ENCODE measurements at places on chromosomes 2 and 18. TPM values are rescaled to one million over a fixed set of nuclear protein-coding genes. Genes with fewer than 3 reads are reported as not detected.
A peak's percentile ranks its signal among the peaks of the same experiment; 100 is the strongest.

DNA sequence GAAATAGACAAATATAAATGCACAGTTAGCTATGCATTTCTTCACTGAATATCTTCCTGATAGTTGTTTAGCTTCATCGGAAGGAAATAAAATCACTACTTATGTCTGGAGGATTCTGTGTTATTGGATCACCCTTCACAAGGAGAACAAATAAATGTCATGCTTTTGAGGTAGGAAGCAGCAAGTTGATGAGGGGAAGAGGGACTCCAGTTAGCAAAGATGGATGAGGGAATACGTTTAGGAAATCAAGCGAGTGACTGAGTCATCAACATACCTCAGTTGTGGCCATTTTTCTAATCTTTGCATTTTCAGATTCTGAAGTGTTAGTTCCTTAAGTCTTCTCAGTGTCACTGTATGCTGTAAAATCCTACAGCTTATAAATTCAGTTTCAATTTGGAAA lies 456.2 kb downstream of the EPHA4 start:
- DNase-seq = no peak

DNA sequence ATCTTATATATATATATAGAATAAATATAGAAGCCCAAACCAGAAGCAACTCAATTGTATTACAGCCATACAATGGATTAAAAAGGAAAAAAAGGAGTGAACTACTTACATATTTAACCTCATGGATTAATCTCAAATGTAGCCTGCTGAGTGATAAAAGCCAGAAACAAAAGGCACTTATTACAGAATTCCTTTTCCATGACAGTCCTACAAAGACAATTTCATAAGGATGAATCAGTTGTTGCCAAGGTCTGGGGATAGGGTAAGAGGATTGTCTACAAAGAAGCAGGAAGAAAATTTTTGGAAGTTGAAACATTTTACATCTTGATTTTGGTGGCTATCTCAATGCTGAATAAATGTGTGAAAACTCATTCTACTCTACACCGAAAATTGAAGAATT lies 103.9 kb upstream of the DCC start:
- DNase-seq = no peak

DNA sequence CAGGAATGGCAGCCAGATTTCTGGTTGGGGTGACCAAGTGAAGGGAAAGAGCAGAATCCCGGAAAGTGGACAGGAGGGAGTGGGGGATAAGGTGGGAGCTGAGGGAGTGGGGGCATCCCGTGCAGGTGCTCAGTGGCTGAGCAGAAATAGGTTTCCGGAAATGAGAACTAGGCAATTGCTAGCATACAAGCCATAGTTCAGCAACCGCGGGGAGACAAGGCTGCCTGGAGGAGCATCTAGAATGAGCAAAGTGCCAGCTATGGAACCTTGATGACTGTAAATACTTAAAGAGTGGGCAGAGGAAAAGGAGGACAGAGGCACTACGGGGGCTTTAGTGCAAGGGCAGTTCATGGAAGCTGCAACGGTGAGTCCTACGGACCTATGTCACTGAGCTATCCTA lies 220.2 kb downstream of the BCL11A start:
- DNase-seq = no peak

DNA sequence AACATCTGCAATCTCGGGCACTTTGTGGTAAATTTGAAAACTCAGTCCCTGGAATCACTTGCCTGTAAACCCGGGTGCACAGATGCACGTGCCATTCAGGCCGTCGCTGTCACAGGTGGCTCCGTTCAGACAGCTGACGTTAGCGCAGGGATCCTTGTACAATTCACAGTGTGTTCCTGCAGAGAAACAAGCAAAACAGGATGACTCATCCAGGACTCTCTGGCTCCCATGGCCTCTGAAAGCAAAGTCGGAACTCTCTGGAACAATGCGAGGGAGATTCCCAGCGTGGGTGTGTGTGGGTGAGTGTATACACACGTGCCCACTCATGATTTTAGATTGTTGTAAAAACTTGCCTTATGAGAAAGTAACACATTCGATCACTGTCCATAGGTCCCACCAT lies 136.1 kb upstream of the PID1 start:
- DNase-seq = peak; percentile 48

- no peak for DNase-seq
Observed at GRCh38 chr18:38961880-38962279, 1396.3 kb upstream of the CELF4 start.

GRCh38 chr2:28269019-28269784 lies 123.5 kb upstream of the FOSL2 start:
- DNase-seq = no peak

GRCh38 chr2:4151521-4151920 lies 448.1 kb downstream of the DCDC2C start:
- no peak for DNase-seq

DNA sequence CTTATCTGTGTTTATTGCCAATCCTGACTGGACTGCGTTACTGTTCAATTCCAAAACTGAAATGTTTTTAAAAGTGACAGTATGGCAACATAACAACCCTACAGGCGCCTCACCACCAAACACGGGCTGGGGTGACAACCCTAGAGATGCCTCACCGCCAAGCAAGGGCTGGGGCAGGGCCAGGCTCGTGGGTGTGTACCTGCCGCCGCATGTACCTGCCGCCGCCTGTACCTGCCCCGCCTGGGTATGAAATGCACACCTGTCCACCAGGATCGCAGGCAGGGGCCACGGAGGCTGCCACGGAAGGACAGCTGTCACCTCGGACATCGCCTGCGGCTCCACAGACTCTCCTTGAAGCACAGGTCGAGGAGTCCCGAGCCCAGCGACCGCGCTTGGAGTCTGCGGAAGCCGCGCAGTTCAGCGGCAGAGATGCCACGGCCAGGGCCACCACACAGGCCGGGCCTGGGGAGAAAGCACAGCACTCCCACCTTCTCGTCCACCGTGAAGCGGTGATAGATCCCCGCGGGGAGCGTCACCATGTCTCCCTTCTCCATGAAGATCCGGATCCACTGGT lies 18.9 kb downstream of the ADI1 start:
- no peak for DNase-seq

DNA sequence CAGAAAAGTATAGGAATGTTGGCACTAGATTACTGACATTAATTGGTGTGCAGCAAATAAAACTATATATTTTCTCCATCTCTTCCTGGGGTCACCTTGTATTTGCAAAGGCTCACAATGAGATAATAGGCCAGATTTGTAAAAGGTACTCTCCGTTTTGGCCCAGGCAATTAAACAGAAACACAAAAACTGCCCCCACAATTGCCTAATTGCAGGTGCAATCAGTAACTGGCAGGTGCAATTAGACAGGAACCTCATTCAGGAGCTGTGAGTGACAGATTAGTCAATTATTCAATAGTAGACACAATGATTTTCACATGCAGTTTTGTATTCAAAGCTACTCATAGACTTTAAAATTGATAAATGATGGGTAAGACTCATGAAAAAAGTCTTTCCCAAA lies 451.4 kb upstream of the ID2 start:
- no peak for DNase-seq

DNA sequence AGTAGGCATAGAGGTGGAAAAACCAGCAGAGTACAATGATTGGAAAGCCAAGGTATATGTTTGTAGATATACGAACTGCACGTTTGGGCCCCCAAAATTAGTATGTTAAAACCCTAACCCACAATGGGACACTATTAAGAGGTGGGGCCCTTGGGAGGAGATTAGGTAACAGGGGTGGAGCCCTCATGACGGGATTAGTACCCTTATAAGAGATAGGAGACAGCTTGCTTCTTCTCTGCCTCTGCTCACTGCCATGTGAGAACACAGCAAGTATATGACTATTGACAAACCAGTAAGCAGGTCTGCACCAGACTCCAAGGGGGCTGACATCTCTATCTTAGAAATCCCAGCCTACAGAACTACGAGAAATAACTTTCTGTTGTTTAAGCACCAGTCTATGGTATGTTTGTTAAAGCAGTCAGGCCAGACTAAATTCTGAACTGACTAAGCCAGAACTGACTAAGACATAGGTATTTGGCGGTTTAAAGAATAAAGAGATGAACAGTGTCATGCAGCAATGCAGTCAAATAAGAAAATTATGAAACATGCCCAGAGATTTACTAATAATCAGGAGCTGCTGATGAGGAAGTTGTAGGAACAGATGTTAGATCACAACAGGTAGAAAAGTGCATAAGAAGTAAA lies 182.9 kb downstream of the DYM start:
- no peak for DNase-seq

GRCh38 chr2:172947461-172948153 lies 128.0 kb upstream of the MAP3K20 start:
- DNase-seq = no peak

DNA sequence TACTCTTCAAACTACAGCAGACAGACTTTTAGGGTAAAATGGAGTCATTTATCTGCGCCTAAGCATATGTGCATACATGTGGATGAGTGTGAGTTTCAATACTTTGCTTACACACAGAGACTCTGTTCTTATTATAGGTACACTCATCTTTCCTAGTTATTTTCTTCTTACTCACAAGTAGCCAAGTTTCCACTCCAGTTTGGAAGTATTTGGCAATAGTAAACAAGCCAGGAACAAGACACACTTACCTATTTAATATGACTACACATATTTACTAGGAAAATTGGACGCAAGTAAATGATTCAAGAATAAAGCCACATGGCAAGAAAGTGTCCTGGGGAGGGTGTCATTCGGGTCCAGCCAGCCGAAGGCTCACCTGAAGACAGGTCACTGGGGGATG lies 414.3 kb downstream of the FBXO15 start:
- DNase-seq = no peak

- no peak for DNase-seq
Observed at GRCh38 chr18:27411911-27412310, 226.8 kb upstream of the CHST9 start.

DNA sequence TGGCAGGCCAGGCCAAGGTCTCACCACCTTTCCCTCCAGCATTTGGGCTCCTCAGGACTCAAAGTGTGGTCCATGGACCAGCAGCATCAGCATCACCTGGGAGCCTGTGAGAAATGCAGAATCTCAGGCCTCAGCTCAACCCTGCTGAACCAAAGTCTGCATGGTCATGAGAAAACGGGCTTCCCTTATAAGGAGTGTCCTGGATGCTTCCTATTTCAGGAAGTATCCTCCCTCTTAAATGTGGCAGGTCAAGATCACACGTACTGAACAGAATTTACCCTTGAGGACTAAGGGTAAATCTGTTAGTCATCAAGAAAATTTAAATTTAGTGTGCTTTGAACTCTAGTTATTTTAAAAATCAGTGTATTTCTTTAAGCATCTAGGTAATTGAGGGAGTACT lies 11.8 kb downstream of the CD8A start:
- DNase-seq = no peak

DNA sequence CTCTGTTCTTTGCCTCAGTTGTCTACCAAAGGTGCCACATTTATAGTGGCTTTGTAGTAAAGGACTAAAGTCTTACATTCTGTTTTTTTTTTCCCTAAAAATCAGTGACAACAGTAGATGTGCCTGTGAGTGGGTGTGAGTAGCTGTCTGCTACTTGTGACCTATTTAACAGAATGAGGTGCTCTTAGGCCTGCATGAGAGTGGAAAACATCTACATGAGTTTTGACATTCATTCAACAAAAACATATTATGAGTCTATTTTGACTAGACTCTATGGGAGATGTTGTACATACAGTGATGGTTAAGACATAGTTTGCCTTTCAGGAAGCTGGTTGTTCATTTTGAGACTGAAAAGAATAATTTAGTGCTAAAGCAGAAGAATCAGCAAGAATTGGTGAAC lies 36.7 kb downstream of the IL1R2 start:
- no peak for DNase-seq

GRCh38 chr2:127814677-127815076 lies 3.7 kb upstream of the WDR33 start:
- no peak for DNase-seq

DNA sequence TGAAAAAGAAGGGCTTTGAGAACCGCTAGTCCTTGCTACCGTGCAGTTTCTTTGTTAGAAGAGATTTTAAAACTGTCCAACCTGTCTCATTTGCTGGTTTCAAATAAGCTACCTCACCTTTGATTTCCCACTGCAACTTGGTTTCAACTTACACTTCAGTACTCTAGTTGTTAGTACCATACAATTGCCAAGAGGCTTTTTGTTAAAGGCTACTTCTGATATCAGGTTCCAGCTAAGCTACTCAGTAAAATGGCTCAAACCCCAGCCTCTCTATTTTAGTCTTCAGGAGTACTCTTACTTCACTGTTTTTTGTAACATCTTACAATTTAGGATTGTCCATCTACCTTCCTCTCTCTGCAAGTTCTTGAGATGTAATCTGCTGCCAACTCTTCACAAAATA lies 91.6 kb downstream of the INO80D start:
- no peak for DNase-seq

- no peak for DNase-seq
Observed at GRCh38 chr18:72895548-72895947, 27.8 kb upstream of the NETO1 start.

DNA sequence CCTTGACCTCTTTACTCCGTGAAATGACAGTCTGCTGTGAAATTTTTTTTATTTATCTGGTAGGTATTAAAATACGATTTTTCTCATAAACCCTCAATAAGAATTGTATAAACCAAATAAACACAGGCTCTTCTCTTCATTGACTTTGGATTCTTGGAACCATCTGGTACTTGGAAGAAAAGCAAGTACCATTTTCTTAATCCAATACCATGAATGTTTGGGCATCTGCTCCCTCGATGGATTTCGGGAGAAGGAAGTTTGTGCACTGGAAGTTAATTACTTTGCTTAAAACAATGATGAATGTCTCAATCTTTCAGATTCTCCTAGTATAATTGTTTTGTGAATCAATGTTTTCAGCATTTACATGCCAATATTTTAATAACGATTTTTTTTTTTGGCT lies 5.3 kb upstream of the SCG2 start:
- no peak for DNase-seq

GRCh38 chr2:121179467-121179866 lies 105.5 kb downstream of the TFCP2L1 start:
- no peak for DNase-seq

Gene SATB2
- total RNA-seq = 4.3 TPM

Gene DNPEP
- 24.7 TPM for total RNA-seq

Gene ROCK1
- 43.1 TPM for total RNA-seq

Gene IL36A
- total RNA-seq = not detected

Gene ST8SIA3
- total RNA-seq = 0.66 TPM

Gene IMP4
- 77.5 TPM for total RNA-seq

Gene DPP4
- 7.5 TPM for total RNA-seq

Gene FER1L5
- 0.78 TPM for total RNA-seq

Gene CRACDL
- 22.1 TPM for total RNA-seq
